ENCODE measurements at places on chromosomes 1 and 21.
A peak's percentile ranks its signal among the peaks of the same experiment; 100 is the strongest.

GRCh38 chr1:230127105-230128054 is 60.3 kb downstream of the GALNT2 start:
- no peak for DNase-seq

DNA sequence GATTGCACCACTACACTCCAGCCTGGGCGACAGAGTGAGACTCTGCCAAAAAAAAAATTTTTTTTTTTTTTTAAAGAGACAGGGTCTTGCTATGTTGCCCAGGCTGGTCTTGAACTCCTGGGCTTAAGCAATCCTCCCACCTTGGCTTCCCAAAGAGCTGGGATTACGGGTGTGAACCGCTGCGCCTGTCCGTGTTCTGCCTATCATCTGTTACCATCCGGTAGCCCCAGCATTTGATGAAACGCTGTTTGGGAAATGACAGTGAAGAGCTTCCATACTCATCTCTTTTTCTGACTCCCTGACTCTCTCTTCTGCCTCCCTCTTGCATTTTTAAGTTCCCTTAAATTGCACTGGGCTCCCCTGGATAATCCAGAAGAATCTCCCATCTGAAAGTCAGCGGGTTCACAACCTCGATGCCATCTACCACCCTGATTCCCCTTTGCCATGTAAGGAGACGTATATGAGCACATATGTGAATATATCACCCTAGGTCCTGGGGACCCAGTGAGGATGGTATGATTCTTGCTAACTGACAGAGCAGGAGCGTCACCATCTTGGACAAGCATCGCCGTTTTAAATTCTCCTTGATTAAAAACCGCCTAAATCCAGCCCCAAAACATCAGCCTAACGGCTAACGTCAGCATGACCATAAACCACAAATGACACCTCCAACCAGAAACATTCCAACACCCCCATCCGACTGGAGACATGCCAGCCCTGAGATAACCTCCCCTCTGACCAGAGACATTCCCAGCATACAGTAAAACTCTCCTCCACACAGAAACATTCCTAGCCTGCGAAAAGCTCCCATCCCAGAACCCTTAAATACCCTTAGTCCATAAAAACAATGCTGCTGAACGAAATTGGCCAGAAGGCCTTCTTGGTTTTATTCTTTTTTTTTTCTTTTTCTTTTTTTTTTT is 12.4 kb downstream of the TNFRSF8 start:
- peak; percentile 87 for DNase-seq

DNA sequence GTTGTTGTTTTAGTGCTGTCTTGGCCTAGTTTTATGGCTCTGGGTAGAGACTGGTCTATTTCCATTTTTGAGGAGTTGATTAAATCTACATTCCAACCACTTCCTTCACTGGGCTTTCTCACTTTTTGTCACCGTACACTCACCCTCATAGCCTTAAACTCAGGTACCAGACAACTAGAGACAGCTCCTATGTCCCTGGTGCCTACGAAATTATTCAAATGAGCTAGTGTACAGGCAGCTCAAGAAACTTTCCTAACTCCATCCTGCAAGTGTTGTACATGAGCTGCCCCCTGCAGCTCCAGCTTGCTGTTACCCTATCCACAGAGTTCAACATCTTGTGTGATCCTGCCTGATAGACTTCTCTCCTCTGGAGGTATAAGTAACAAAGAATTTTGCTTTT is 704.8 kb upstream of the RGS18 start:
- DNase-seq, result no peak

- DNase-seq, result no peak
These were observed 36.6 kb downstream of the DEGS1 start for GRCh38 chr1:224219612-224220059.

GRCh38 chr1:204420039-204421004 is 8.7 kb upstream of the PPP1R15B start:
- no peak for DNase-seq

- no peak for DNase-seq
These were observed 3.1 kb downstream of the PRDM2 start for GRCh38 chr1:13703128-13703513.

GRCh38 chr1:110501488-110502132 is 17.4 kb downstream of the KCNA10 start:
- DNase-seq, result no peak

DNA sequence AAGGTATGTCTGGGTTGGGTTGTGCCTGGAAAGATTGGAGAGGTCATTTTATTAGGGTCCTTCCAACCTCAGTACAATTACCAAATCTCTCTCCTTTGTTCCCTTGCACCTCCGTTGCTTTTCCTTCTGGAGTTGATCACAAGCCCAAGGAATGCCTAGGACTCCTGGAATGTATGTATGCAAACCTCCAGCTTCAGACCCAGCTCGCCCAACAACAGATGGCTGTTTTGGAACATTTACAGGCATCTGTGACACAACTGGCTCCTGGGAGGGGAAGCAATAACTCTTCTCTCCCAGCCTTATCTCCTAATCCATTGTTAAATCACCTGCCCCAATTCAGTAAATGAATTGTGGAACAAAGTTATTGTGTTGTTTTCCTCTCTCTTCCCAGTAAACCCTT is 8.3 kb downstream of the TSACC start:
- DNase-seq, result no peak

GRCh38 chr1:152623203-152623844 is 421 bp upstream of the LCE3A start:
- DNase-seq, result no peak

GRCh38 chr1:228211531-228212414 is 3.9 kb downstream of the OBSCN start:
- no peak for DNase-seq

Measured in uterus (tissue), 4 donors.